ENCODE measurements at places on chromosomes 1 and 21.

DNA sequence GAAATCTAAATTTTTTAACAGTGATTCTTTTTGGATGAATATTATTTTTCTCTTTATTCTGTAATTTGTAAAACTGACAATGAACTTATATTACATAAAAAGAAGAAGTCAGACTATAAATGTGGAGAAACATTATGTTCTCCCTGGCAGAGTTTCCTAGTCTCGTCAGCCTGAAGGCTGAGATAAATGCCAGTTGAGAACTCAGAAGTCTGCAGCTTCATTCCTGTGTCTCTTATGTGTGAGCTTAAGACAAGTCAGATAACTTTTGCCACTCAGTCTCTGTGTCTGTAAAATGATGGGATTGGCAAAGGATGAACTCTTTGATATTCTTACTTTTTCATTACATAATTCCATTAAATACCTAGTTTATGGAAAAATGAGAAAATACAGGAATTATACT, 568.8 kb upstream of the ZRANB2 start:
- DNase-seq: no peak

GRCh38 chr1:32693455-32694174, 9.0 kb downstream of the SYNC start:
- no peak for DNase-seq

GRCh38 chr1:10856176-10856683, 59.8 kb upstream of the CASZ1 start:
- DNase-seq: no peak

- peak; percentile 24 for DNase-seq
Observed at GRCh38 chr21:28136656-28137255, 855.9 kb downstream of the LTN1 start.

- DNase-seq: no peak
Observed at GRCh38 chr1:87327376-87328271, 1.1 kb upstream of the LMO4 start.

DNA sequence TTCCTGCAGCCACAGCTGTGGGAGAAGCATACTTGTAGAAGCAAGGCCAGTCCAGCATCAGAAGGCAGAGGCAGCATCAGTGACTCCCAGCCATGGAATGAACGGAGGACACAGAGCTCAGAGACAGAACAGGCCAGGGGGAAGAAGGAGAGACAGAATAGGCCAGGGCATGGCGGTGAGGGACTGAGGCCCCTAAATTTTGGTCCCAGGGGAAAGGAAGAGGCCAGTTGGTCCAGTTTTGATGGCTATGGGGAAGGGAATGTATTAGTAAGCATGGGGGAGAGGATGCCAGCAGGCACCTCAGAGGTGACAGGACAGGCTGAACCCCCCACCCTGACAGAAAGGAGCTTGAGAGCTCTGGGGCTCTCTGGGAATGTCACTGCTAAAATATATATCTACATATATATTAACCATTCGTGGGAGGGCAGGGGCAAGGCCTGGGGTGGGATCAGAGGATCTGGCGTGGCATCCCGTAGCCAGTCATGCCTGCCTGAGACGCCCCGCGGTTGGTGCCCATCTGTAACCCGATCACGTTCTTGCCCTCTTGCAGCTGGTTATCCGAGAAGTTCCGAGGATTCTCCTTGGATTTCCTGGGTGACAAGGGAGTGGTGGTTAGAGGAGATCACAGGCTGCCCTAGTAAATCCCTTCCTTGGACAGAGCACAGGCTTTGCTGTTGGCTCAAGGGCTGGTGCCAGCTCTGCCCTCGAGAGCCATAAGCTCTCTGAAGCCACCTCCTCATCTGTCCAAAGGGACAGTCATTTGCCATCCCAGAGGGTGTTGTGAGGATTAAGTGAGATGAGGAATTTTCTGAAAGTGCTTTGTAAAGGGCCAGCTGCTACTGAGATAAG, 6.7 kb downstream of the TAGLN2 start:
- no peak for DNase-seq

DNA sequence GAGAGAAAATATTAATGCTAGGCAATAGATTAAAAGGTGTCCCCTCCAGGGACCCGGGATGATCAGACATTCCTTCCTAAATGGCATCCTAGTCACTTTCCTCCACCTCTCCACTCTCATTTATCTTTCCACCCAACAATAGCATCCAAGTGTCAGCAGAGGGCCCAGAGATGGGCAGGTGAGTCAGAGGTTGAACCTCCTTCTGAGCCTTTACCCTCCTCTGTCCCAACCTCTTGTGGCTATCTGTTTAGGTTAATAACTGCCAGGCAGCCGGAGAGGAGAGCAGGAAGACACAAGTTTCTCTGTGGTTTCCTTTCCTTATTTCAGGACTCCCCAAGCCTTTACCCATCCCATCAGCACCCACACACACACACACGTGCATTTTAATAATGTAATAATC, 4.1 kb downstream of the GJA5 start:
- DNase-seq: no peak

GRCh38 chr1:25744140-25744581, 55.8 kb upstream of the SELENON start:
- no peak for DNase-seq

DNA sequence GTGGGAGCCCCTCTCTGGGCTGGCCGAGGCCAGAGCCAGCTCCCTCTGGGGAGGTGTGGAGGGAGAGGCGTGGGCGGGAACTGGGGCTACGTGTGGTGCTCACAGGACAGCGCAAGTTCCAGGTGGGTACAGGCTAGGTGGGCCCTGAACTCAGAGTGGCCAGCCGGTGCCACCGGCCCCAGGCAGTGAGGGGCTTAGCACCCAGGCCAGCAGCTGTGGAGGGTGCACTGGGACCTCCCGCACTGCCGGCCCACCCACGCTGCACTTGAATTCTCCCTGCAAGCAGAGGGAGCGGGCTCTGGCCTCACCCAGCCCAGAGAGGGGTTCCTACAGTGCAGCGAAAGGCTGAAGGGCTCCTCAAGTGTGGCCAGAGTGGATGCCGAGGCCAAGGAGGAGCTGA, 20.2 kb downstream of the PRAMEF20 start:
- no peak for DNase-seq

- DNase-seq: no peak
Observed at GRCh38 chr1:54763816-54764132, 549 bp downstream of the PARS2 start.

Data from inflammatory macrophage (primary cell).